Amniotic epithelial cell (primary cell): ENCODE measurements at places on chromosomes 5 and 9.

GRCh38 chr5:125150041-125150669 is 403.7 kb upstream of the ZNF608 start:
- no peak for DNase-seq

DNA sequence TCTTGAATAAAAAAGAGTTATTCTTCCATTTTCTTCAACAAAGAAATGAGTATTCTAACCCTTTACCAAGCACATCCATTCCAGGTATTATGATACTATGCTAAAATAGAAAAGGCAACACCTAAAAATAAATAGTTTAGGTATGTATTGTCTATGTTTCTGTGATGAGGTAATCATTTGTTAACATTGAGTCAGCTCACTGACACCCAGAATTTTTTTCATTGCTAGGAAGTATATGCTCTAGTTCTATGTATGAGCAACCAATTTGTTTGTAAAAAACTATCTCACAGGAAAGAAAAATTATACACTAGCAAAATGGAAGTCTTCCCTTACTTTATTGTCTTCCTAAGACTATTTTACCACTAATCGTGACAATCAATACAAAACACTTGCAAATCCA is 615.6 kb upstream of the GRIN3A start:
- no peak for DNase-seq

- DNase-seq, result no peak
These were observed 1113.3 kb downstream of the PTPRD start for GRCh38 chr9:9499546-9499945.

DNA sequence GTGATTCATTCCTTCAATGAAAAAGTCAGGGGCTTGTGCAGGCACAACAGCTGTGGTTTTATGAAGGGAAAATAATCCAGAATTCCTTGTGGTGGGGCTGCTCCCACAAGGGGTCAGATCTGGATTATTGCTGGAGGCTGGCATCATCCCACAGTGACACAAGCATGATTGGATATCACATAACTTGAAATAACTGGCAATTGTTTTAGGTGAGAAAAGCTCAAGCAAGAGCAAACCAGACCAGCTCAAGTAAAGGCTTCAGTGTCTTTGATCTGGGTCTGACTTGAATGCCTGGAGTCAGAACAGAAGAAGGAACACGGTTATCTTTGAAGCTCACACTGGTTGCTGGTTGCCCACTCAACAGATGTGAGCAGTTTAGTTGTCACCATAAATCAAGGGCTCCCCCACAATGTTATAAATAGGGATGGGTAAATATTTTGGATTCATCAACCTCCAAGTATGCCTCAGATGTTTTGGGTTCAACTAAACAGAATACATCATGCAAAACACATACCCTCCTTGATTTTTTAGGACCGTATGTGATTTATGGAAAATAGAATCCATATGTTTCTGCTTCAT is 3.1 kb upstream of the ZNF474 start:
- DNase-seq, result peak; percentile 73
